ENCODE measurements at places on chromosomes 3 and 15.

DNA sequence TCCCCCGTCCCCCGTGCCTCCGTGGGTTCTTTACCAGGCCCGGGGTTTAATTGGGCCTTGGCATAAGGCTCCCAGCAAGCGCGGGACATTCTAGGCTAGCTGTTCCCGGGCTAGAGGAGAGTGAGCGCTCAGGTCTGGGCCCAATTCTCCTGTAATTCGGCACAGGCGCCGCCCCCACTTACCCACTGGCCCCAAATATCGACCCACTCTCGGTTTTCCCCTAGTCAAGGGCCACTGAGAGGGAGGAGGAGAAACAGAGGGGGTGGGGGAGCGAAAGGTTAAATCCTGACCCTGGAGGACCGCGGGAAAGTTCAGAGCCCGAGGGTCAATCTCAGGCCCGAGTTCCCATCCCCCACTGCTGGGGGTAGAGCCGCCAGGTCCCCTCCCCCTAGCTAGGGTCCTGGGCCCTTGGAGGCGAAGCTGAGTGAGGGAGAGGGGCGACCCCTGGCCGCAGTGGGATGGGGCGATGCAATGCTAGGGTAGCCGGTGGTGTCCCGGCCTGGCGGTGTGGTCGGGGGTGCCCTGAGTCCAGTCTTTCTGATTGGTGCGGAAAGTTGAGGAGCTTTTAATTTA lies 8.5 kb upstream of the ONECUT1 start:
- no peak for DNase-seq

DNA sequence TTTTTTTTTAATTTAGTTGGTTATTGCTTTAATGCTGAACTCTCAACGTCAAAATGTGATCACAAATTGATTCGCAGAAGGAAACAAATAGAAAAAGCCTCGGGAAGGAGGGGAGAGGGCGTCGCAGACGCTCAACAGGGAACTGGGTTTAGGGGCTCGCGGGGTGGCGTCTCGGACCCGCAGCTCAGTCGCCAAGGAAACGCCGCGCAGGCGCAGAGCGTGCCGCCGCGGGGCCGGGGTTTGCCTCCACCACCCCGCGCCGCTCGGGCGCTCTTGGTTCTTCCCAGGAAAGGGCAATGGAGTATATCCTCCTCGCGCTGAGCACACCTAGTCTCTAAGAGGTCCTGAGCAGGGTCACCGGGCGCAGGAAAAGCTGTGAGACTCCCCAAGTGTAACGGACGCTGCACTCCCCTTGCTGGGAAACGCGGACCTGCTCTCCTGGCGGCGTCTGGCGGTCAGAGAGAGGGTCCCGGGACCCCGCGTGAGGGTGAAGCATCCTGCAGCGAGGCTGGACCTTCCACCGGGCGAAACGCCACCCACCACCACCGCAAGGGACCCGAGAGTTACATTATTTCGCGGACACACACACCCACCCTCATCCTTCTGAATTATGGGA lies 753 bp downstream of the PLCH1 start:
- peak; percentile 88 for DNase-seq

GRCh38 chr3:62797132-62797531 lies 78.1 kb downstream of the CADPS start:
- DNase-seq, result no peak

- no peak for DNase-seq
These were observed 1.6 kb downstream of the FAM81A start for GRCh38 chr15:59439576-59439975.

GRCh38 chr3:176469694-176470205 lies 727.5 kb downstream of the TBL1XR1 start:
- peak; percentile 28 for DNase-seq

- DNase-seq, result no peak
These were observed 129.0 kb upstream of the ARHGEF3 start for GRCh38 chr3:56930706-56931105.

- no peak for DNase-seq
These were observed 94.6 kb upstream of the COL8A1 start for GRCh38 chr3:99543796-99544195.

GRCh38 chr15:60591496-60592370 lies 112.8 kb upstream of the ICE2 start:
- no peak for DNase-seq

DNA sequence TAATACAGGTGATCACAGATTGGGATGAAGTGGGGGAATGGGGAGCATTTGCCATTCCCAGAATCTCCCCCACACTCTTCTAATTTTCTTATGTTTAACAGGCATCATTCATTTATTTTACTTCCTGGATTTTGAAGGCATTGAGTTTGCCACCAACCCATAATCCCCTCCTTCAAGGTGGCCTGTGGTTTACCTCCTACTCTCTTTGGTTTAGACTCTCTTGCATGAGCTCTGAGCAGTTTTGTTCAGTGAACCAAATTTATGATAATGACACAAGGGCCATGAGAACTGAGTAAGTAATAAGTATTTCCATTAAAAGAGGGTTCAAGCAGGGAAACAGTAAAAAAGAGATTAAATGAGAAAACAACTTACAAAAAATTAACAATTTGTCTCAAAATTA lies 703.1 kb upstream of the CFAP20DC start:
- no peak for DNase-seq

DNA sequence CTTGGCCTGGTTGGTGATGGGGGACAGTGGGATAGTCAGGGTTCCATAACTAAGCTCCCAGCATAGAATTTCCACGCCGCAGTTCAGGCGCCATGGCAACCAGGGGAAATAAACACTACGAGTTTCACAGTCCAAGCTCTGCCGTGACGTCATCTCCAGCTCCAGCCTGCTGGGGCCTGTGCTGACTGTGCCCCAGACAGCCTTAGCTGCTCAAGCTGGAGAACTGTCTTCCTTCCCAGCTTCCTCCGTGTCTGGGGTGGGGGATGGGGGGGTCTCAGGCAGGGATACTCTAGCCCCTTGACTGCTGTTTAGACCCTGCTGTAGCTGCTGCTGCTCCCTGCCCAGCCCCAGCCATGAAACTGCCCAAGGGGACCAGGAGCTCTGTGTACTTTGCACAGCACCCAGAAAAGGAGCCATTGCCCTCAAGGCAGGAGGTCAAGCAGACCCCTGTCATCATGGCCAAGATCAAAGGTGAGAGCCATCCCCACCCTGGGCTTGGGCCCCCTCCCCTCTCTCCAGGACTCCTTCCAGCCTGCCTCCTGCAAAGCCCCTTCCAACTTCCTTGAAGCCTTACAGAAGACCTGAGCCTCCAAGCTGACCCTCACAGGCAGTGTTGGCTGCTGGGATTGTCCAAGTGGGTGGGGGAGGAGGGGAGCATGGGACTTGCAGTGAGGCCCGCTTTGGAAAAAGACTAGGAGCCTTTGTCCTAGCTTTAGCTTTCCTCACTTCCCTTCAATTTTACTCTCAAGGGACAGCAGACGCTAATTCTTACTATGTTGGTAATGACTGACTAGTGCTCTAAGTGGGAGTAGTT lies 11.4 kb upstream of the CSPG4 start:
- DNase-seq, result peak; percentile 44

DNA sequence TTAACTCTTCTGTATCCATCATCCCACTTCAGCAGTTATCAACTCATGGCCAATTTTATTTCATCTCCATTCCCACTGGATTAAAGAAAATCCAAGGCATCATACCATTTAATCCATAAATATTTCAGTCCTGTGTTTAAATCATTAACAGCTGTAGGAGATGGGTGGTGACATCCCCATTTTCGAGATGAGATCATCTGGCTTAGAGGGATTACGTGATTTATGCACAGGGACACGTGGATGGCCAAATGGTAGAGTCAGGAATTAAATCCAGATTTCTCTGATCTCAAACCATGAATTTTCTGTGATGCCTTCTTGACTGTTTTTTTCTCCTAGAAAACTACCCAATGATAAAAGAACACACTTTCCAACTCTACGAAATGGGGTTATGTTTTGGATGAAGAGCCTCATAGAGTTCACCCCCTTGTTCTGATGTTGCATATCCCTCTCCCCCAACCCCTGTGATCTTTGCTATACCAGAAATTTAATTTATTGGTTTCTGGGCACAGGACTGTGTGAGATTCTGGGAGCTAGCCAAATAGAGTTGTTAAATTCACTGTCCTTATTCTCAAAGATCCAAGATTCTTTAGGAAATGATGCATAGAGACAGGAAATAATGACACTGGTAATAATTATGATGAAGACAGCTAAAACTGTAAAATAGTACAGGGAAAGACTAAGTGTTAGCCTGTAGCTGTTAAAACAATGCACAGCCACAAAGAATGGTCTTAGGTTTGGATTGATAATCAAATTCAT lies 7.4 kb downstream of the ZNF589 start:
- peak; percentile 63 for DNase-seq

DNA sequence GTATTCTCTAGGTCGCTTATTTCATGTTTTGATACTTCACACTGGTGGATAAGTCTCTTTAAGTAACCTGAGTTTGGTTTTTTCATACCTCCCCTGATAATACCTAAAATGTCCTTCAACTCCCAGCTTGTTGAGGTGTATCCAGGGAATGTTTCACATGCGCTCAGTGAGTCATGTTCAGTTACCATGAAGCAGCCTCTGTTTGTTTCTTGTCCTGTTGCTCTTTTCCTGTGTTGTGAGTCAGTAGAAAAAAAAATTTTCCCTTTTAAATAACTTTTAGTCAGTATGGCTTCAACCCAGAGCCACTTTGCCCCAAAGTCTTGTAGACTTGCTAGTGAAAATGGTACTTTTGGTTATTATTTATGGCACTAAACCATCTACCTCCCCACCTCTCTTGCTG lies 278.4 kb upstream of the ZPLD1 start:
- no peak for DNase-seq

DNA sequence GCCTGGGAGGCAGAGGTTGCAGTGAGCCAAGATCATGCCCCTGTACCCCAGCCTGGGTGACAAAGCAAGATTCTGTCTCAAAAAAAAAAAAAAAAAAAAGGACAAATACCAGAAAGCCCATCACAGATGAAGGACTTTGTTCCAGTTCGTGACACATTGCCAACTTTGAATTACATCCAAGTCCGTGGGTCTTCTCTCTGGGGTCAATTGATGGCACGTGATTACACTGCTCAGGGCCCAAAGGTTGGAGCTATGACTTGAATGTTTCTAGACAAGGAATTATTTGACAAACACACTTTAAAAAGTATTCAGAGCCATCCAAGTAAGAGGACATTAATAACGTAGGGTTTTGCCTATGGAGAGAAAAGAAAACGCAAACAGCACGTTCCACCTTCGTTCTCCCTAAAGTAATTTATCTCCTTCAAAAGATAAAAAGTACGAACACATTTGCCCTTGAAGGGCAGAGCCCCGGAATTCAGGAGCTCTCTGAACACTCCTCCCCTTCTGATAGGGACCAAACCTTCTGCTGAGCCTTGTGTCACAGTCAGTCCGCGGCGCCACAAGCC lies 31.3 kb upstream of the ST3GAL6 start:
- no peak for DNase-seq

DNA sequence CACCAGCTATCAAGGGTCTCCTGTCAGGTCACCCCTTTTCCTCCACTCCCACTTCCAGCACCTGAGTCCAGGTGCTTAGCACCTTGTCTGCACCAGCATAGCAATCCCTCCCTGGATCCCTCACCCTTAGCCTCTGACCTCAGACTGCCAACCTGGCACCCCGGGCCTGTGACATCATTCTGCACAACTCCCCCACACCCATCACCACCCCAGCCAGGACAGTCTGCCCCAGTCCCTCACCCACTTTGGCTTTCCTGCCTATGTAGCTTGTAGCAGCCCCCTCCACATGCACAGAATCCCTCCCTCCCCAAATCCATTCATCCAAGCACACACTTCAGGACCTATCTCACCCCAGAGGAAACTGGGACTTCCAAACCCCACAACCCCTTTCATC lies 819 bp upstream of the PLXNB1 start:
- no peak for DNase-seq

Data from NCI-H82 (cell line).